ENCODE measurements at places on chromosomes 7 and 10.

DNA sequence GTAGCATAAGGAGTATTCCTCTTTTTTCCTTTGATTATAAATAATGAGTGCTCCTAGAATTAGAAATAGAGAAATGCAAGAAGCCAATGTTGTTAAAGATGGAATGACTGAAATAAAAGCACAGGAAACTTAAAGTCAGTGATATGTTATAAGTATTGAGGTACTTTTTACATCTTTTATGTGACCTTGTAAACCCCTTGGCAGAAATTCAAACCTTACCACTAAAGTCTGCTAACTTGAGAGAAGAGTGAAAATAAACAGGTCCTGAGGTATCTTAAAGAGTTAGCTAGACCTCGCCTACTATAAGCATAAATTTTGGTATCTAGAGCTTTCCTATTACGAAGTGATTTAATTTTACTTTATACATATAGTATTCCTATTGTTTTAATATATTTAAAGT, 188.2 kb downstream of the DKK1 start:
- DNase-seq = no peak

DNA sequence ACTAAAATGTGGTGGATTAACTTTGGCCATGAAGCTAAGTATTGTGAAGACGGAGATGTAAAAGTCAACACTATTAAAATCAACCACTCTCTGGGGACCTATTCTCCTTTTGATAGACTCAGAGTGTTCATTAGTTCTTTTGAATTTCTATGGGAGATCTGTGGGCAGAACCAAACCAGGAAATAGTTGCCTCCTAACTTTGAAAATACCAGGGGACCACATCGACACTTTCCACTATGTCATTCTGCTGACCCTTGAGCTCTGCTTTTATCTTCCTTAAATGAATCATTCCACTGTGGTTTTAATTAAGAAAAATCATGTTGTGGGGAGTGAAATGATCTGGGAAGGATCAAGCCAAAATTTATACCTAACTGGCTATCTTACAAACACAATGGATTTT, 960.5 kb downstream of the GATA3 start:
- DNase-seq = no peak

DNA sequence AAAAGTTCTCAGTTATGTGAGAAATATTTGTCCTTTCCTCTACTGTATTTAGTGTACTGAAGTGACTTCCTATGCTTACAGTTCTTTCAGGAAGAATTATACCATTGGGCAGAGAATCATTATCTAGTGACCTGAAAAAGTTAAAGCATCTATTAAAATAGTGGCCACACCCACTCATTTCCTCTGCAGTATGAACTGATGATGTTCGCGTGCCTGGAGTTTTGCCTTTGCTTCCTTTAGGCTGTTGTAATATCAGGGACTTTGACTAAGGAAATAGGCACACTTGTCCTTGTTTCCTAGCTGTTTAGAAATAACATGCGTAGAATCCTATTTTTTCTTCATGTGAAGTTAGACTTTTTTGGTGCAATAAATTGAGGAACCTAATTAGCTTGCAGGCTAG, 100.7 kb downstream of the ZMYND11 start:
- no peak for DNase-seq

DNA sequence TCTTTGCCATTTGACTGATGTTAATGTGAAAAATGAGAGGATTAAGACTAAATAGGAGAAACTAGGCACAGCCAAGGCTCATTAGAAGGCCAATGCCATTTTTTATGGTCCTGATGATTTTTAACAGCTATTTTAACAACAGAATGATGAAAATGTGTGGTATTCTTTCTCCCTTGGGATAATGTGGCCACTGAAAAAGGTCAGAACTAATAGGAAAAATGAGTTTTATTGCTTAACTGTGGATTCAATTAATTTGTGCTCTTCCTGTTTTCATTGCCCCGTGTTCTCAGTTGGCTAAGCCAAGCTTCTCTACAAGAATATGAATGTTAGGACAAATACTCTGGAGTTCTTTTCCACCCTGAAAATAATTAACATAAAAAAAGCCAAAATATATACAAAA, 56.6 kb downstream of the BMPER start:
- no peak for DNase-seq

DNA sequence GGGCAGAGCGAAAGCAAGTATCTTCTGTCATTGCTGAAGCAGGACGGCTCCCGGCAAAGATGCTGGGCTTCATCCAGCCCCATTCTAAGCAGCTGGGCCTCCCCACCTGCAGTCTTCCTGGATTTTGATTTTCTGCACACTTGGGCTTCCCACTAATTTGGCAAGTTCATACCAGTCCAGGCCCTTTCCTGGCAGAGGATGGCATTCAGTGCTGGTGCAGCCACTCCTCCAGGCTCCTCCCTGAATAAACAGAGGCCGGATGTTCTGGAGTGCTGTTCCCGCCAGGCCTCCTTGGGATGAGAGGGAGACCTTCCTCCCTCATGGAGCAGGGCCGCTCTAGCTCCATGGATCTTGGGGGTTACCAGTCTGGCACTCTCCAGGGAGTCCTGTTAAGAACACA, 3.4 kb downstream of the BAG3 start:
- no peak for DNase-seq

DNA sequence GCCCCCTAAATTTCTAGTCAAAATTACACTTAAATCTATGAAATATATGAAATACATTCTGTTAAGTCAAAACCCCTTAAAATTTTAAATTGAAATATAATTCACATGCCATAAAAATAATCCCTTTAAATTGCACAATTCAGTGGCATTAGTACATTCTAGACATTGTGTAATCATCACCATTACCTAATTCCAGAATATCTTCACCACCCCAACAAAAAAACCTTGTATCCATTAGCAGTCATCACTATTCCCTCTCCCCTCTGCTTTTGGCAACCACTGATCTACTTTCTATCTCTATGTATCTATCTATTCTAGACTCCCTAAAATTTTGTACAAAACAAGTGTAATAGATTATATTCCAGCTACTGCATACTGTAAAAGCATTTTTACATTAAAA, 261.2 kb downstream of the GLI3 start:
- no peak for DNase-seq

DNA sequence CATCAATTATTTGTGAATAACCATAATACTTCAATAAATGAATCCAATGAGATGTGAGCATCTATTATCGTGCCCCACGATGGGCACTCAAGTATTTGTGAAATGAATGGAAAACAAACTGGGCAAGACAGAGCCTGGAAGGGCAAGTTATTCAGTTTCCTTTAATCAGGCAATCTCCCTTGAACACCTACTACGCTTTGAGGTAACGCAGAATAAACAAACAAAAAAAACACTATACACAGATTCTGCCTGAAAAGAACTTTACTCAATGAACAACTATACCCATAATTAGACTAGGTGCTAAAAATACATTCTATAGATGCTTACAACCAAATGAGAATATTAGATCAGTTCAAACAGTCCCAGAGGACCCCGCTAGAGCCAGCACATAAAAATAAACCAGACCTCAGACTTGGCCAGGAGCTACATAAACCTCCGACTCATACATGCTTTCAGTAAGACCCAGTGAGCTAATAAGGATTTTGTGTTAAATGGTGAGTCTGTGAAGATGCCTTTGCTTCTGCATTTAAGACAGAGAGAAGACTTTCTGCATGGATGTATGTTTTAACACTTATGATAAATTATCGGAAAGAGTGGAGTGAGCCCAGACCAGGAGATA, 121.3 kb downstream of the MPP7 start:
- DNase-seq = no peak

GRCh38 chr10:124849111-124849773, 47.6 kb downstream of the ABRAXAS2 start:
- no peak for DNase-seq

DNA sequence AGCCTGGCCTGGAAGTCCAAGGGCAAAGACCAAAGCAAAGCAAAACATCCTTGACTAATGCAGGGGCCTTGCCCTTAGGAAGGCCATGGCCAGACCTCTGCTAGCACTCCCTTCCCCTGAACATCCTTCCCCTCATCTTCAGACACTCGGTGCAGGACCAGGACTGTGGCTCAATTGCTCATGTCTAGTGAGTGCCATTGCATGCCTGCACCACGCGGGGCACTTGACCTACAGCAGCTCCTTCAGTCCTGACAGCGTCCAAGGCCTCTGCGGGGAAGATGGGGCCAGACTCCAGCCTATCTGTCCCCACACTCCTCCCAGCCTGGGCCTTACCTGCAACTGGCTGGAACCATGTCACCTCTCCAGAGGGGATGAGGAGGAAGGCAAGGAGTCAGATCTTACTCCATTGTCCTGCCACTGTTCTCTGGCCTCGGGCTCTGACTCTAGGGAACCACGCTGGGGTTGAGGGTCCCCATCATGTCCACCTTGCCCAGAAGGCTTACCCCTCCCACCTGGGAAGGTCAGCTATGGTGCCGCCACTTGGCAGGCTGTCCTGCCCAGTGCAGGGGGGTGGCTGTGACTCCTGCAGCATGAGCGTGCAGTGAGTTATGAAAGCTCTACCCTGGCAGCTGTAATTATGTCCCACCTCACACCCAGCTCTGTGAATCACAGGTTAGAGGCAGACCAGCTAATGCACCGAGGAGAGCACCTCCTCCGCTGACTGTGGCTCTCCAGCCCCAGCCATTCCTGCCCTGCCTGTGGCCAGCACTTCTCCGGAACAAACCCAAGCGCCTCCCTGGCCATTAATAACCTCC, 16.1 kb downstream of the DRGX start:
- no peak for DNase-seq

DNA sequence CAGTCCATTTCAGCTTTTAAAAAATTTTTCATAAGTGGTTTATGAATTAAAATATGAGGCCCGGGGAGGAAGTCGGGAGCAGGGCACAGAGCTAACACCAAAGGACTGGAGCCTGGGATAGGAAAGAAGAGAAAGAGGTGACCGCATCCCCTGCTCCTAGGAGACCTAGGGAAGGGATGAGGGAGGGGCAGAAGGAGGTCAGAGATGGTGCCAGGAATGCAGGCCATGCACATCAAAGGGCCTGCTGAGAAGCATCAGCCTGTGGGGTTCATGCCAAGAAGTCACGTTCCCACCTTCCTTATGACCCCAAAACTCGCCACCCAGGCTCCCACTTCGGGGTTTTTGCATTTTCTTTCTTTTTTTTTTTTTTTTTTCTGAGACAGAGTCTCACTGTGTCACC, 14.7 kb upstream of the TOMM7 start:
- no peak for DNase-seq

DNA sequence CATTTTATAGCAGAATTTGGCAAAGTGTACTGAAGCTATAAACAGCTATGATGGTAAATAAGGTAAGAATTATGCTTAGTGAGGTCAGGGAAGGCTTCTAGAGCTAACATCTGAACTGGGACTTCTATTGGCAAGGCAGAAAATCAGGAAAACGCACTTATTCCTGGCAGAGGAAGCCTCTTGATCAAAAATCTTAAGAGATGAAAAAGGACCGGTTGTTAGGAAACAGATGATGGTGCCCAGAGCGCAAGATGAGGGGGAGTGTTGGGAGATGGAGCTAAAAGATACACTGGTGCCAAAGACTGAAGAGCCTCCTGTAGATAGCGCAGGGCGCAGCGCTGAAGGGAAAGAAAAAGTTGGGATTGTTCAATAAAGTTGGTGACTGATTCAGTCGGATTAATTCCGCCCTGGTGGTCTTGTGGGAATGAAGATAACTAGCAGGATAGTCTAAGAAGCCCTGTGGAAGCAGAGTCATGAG, 550 bp upstream of the CALU start:
- no peak for DNase-seq

GRCh38 chr7:107661865-107662379, 1.3 kb downstream of the SLC26A4 start:
- no peak for DNase-seq

- no peak for DNase-seq
These were observed 27.0 kb upstream of the ABI1 start for GRCh38 chr10:26887611-26888215.

- no peak for DNase-seq
These were observed 61.0 kb upstream of the EFCAB10 start for GRCh38 chr7:105642264-105642663.

- DNase-seq = no peak
These were observed 6.9 kb upstream of the SORBS1 start for GRCh38 chr10:95567903-95568630.

GRCh38 chr10:61950449-61951143, 49.1 kb downstream of the ARID5B start:
- no peak for DNase-seq

GRCh38 chr7:106284714-106285050, at the start of gene NAMPT:
Gene NAMPT, minus strand, starts transcription at chr7:106284983. Its CDS starts 99 bp downstream, at chr7:106284884.
- no peak for DNase-seq

DNA sequence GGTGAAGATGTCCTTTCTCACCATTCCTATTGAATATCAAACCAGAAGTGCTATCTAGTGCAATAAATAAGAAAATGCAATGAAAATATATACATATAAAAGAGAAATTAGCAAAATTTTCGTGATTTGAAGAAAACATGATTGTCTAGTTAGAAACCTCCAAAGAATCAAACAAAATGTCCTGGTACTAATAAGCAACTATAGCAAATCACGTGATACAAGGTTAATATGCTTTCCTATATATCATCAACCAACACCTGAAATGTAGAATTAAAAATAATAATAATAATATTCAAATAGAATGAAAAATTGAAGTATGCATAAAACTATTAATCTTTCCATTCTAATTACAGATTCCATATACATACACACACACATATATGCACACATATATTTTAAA, 183.9 kb upstream of the POM121L12 start:
- no peak for DNase-seq

- no peak for DNase-seq
These were observed 10.4 kb upstream of the CAMK1D start for GRCh38 chr10:12338981-12339380.

GRCh38 chr7:50653126-50653864, 88.1 kb upstream of the DDC start:
- no peak for DNase-seq

GRCh38 chr7:22252936-22253536, 103.9 kb downstream of the RAPGEF5 start:
- no peak for DNase-seq

GRCh38 chr10:75097666-75098285, 13.7 kb upstream of the SAMD8 start:
- DNase-seq = no peak

- no peak for DNase-seq
These were observed 3.4 kb upstream of the PRKCQ start for GRCh38 chr10:6583447-6583846.

GRCh38 chr10:128894641-128895040, 572.4 kb upstream of the MGMT start:
- no peak for DNase-seq

DNA sequence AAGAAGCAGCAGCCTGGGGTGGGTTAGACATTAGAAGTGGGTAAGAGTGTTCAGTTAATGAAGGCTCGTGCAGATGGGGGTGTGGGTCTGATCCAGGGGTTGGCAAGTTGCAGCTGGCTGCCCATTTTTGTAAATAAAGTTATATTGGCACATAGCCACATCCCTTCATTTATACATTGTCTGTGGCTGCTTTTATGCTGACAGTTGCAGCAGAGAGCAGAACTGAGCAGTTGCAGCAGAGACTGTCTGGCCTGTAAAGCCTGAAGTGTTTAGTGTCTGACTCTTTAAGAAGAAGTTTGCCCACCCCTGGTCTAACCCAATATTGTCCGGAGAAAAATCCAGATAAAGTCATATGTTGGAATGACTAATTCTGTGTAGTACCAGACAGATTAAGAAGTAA, 38.1 kb downstream of the GLRX3 start:
- no peak for DNase-seq

GRCh38 chr10:79105150-79105739, 36.5 kb downstream of the ZMIZ1 start:
- DNase-seq = no peak

GRCh38 chr7:138434597-138435019, 25.5 kb upstream of the TRIM24 start:
- DNase-seq = no peak

Data from HS-27A (cell line).